Mammary epithelial cell (primary cell): ENCODE measurements at places on chromosomes 3 and 15.

- no peak for DNase-seq
These were observed 46.3 kb upstream of the C3orf70 start for GRCh38 chr3:185199206-185199605.

- no peak for DNase-seq
These were observed 54.1 kb downstream of the LPP start for GRCh38 chr3:188207941-188208515.

DNA sequence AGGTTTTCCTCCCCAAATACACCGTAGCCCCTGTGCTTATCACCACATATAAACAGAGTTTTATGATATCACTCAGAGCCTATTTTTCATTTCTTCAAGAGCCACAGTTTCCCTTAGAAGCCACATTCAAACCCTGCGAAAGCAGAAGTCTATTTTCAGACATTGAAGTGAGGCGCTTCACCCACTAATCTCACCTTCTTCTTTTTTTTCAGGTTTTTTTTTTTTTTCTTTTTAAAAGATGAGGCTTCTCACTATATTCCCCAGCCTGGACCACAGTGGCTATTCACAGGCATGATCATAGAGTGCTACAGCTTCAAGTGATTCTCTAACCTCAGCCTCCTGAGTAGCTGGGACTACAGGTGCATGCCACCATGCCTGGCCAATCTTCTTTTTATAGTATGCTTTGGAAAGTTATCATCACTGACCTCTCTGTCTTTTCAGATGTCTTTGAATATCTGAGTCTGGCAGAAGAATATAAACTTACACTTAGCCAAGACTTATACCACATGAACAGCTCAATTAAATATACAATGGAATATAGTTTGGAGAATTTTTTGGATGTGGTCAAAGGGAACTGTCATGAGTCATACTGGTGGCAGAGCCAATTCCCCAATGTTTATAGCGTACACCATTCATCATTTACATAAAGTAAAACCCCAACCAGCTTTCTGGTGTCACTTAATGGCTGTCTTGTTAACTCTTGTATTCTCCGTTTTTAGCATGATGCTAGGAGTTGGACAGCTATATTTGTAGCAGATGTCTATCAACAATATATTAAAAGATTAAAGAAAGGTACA lies 59.7 kb upstream of the CCDC50 start:
- DNase-seq = no peak

DNA sequence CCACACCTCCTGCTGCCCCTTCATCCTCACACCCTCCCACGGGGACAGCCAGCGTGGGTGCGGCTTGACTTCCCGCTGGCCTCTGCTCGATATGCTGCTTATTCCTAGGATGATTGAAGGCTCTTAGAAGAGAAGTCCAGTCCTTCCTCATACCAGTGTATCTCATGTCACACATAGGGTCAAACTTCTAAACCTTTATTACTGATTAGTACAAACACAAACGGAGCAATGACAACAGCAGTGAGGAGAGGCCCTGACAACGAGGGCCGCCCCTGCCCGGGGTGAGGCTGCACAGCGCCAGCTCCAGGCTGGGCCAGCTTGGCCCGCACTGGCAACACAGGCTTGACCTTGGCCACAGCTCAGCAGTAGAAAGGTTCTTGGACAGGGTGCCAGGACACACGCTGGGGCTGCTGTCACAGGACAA lies 3.7 kb downstream of the CIB1 start:
- DNase-seq = no peak

DNA sequence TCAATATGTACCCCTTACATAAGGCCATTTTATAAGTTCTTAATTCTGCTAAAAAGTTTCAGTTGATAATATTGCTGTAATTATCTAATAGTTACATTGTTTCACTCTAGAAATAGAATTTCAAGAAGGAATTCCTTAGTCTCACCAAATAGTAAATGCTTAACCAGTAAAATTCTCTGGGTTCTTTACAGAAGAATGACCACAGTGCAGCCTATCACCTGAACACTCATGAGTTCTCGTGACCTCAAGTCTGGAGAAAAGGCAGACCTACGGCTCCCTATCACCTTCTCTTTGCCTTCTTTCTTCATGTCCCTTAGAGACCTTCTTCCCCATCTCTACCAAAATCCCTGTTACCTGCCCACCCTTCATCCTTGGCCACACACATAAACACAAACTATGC lies 30.9 kb downstream of the CCDC191 start:
- no peak for DNase-seq

DNA sequence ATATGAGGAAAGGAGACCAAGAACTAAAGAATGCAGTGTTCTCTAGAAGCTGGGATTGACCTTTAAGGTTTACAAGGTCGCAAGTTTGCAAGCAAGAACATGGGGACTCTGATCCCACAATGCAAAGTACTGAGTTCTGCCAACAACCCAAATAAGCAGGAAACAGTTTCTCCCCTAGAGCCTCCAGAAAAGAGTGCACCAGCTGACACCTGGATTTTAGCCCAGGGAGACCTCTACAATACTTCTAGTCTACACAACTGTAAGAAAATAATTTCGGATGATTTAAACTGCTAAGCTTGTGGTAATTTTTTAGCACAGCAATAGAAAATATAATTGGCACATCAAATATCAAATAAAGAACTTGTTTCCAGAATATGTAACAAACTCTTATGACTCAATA lies 46.4 kb downstream of the EHHADH start:
- DNase-seq = no peak

DNA sequence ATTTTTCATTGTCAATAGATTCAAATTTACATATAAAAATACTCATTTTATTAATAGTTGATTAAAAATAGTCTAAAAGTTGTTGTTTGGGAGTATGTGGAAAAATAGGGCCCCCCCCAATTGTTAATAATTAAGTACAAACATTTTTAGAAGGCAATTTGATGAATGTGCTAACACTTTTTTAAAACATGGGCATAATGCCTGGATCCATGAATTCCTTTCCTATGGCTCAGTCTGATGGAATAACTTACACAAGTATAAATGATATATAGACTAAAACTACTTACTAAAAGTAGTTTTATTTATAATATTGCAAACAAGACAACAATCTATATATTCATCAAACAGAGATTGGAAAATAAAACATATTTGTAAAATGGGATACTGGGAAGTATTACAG lies 247.2 kb upstream of the LRRN1 start:
- no peak for DNase-seq

- no peak for DNase-seq
These were observed 177.0 kb downstream of the RAP2B start for GRCh38 chr3:153339065-153339464.

DNA sequence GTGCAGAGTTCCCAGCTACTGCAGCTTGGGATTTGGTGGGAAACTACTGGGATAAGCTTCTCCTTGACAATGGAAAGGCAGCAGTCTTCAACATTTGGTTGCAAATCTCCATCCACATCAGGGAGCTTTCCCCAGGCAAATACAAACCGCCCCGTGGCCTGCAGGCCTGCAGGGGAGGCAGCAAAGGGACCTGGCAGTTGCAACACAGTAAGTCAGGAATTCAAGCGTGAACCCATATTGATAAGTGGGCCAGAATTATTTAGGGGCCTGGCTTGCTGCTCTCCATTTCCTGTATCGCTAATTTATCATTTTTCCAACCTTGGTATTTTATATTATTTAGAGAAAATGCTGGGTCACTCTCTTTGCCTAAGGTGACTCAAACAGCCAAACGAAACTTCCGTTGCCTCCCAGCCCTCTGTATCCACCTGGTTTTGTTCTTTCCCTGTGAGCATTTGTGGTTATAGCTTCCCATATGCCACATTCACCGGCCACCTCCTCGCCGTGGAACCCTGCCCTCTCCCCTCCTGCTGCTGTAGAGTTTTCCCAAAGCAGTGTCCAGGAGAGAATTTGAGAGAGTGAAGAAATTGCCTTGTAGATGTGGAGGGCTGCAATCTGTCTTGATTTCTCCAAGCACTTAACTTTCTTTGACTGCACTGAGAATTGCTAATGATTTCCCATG lies 34.8 kb downstream of the B3GALNT1 start:
- no peak for DNase-seq

DNA sequence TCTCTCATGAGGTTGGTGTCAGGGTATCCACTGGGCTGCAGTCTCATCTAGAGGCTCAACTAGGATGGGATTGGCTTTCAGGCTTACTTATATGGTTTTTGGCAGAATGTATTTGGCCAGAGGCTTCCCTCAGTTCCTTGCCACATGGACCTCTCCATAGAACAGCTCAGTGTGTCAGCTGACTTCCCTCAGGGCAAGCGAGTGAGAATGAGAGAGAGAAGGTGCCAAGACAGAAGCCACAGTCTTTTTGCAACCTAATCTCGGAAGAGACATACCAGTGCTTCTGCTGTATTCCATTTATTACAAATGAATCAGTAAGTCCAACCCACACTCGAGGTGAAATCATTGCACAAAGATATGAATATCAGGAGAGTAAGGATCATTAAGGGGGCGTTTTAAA lies 129.2 kb downstream of the CCNL1 start:
- DNase-seq = peak; percentile 28

DNA sequence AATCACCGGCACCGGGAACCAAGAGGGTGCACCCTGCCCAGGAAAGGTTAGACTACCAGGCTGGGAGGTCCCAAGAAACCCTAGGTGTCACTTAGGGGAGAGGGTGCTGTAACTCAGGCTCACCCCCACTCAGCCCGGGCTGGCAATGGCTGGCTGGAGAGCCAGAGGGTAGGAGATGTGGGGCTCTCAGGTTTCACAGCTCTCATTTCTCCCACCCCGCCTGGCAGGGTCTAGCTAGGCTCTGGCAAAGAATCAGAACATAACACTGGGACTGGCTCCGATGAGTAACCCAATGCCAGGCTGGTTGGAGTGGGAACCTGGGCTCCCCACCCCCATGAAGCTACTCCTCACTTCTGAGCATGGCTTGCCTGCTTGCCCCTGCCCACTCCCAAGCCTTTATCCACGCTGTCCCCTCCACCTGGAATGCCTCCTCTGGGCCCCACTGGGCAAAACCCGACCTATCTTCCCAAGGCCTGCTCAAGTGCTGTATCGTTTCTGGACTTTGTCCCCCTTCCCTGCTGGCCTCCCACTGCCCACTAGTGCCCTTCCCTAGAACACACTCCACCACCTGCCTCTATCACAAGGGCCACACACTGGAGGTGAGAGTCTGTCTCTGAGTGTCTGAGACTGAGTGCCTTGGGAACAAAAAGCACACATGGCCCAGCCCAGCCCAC lies 2.0 kb downstream of the CIB2 start:
- no peak for DNase-seq

- no peak for DNase-seq
These were observed 49.6 kb downstream of the SMAD3 start for GRCh38 chr15:67114846-67115585.

DNA sequence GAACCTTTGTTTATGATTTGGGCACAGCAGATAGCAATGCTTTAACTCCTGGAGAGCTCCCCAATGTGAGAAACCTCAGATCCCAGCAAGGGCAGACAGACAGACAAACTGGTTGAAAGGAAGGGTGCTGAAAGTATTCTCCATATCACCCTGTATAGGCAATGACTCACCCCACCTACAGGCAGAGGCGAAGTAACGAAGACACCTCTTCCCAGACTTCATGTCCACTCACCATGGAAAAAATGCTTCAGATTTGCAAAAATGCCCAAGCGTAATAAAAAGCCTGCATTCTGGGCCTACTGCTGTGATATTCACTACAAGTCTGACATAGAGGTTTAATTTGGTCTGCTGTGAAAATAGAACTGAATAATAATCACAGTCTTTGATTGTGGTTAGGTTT lies 50.5 kb downstream of the THBS1 start:
- DNase-seq = peak; percentile 79

- no peak for DNase-seq
These were observed 12.4 kb downstream of the PLXNA1 start for GRCh38 chr3:126995254-126995780.

DNA sequence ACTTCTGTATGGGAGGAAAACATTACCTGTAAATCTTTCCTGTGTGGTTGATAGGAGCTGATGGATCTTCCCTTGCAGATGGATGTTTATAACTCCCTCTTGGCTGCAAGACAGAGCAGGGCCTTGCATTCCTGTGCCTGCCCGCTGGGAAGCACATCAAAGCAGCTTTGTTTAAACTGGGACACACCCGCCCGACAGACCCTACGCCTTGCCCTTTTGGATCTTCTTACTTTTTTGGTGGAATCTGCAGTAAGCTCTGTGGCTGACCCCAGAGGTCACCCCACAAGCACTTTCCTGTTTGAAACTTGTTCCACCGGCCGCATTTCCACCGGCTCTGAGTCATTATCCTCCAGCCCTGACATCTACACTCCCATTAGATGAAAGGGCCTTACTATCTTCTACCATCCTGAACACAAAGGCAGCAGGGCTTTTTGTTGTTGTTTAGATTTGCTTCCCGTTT lies 244.1 kb upstream of the STT3B start:
- peak; percentile 95 for DNase-seq

DNA sequence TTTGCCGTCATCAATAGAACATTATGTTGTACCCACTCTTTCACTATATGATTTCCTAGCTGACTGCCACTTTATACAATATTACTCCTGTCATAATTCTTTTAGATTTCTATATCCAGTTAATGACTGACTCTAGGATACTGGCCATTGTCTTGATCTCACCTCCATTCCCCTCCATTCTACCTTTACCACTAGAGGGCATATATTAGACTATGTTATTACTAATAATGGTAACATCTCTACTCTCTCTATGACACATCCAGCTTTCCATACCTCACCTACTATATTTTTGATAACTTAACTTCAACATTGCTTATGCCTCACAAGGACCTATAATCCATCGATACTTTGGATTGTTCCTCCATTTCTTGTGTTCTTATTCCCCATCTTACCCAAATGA lies 31.4 kb upstream of the POU1F1 start:
- DNase-seq = peak; percentile 22

GRCh38 chr3:197718891-197719290 lies 17.8 kb downstream of the RUBCN start:
- DNase-seq = peak; percentile 99

DNA sequence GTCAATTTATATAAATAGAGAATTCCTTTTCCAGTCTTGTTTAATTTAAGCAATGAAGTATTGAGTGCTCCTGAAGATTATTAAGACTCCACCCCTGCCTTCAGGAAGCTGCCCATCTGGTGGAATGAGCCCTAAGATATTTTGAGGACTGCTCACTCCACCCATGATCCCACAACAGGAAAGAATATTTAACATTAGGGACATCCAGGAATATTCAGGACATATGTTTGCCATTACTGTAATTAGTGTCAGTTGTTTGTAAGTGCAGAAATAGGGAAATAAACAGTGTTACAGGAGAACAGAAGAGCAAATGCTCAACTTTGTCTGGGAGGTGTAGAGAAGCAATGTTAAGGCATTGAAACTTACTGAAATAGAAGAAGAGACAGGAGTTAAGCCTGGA lies 375.0 kb downstream of the ROBO2 start:
- no peak for DNase-seq

DNA sequence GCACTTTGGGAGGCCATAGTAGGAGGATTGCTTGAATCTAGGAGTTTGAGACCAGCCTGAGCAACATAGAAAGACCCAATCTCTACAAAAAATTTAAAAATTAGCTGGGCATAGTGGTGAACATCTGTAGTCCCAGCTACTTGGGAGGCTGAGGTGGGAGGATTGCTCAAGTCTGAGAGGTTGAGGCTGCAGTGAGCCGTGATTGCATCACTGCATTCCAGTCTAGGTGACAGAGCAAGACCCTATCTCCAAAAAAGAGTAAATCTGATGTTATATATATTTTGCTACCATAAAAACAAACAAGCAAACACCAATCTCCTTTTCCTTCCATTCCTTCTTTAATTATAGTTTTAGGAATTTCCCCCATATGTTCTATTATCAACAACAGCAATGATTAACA lies 74.2 kb upstream of the RNU6-1 start:
- DNase-seq = no peak

- no peak for DNase-seq
These were observed 34.1 kb upstream of the KLHL25 start for GRCh38 chr15:85828874-85829273.
